ENCODE measurements at places on chromosomes 12 and 14. TPM values are rescaled to one million over a fixed set of nuclear protein-coding genes. Genes with fewer than 3 reads are reported as not detected.
A peak's percentile ranks its signal among the peaks of the same experiment; 100 is the strongest.

- H3K27ac ChIP-seq, result no peak overlapping the region
- no peak overlapping the region for H3K4me3 ChIP-seq
- no peaks in the 10 kb centered on the region for H3K4me1 ChIP-seq
- DNase-seq, result no peak
- H3K36me3 ChIP-seq, result no peaks in the 10 kb centered on the region
- H3K27me3 ChIP-seq, result no peaks in the 10 kb centered on the region
Observed at GRCh38 chr12:132395908-132396305, 66.5 kb upstream of the GALNT9 start.

DNA sequence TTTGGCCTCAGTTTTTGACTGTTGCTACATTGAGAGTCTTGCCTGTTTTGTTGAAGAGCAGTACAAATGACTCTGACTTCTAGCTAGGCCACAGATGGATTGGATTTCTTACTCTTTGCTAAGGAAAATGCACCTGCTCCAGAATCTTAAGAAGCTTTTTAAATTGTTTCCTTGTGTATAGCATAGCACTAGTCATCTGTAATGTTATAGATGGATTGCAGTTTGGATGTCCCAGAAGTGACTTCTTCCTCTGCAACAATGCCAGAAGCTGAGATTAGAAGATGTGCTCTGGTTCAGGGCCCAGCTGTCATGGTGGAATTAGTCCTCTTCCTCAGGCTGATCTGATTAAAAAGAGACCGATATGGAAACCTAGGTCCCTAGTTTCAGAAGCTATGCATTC, 67.9 kb downstream of the DAAM1 start:
- H3K36me3 ChIP-seq, result no peaks in the 10 kb centered on the region
- no peak overlapping the region for H3K27ac ChIP-seq
- H3K4me3 ChIP-seq, result no peak overlapping the region
- H3K4me1 ChIP-seq, result no peaks in the 10 kb centered on the region
- H3K27me3 ChIP-seq, result no peaks in the 10 kb centered on the region

DNA sequence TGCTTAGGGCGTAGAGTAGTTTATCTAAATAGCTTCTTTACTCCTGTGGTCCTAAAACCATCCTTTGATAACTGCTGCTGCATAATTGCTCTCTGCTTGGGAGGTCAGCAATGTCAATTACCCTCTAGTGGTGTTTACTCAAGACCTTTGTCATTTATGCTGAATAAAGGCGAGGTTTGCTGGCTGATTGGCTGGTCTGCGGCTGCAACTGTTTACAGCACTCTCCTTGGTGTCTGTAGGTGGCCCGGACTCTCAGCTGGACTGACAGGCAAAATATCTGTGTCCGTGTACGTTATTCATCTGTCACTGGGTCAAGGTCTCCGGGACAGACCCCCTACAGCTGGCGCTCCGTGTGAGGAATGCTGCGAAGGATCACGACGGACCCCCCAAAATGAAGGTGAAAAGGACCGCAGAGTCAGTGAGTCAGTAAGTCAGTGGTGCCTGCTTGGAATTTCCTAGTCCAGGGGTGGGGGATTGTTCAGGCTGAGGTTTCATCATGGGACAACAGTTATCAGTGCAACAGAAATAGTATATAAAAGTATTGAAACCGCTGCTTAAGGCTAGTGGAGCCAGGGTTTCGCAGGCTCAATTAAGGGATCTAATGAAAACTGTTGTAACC, 253.3 kb upstream of the DIO2 start:
- no peak overlapping the region for H3K4me3 ChIP-seq
- no peak overlapping the region for H3K27ac ChIP-seq
- H3K36me3 ChIP-seq, result no peaks in the 10 kb centered on the region
- no peak for DNase-seq

DNA sequence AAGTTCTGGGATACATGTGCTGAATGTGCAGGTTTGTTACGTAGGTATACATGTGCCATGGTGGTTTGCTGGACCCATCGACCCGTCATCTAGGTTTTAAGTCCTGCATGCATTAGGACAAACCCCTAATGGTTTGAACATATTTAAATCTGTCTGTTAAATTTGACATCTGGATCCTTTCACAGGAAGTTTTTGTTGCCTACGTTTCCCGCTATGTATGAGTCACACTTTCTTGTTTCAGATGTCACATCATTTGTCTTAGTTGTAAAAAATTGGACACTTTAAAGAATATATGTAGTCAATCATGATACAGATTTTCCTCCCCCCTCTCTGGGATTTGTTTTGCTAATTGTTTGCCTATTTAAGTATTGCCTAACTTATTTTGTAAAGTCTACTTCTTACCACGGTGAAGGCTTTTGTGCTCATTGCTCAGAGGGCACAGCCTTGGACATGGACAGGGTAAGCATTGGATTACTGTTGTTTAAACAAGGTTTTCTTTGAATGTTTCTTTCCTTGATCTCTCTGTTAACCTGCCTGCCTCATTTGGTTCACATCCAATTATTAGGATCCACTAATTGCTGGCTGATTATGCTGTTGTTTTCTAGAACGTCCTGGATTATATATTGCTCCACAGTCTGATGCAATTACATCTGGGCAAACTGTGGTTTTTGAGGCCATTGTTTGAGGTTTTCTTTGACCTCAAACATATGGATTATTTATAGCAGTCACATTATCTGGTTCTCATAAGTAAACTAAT, 1441.4 kb downstream of the AACS start:
- H3K4me3 ChIP-seq, result no peak overlapping the region
- no peak for DNase-seq
- H3K27ac ChIP-seq, result no peak overlapping the region
- H3K27me3 ChIP-seq, result no peaks in the 10 kb centered on the region
- H3K36me3 ChIP-seq, result no peaks in the 10 kb centered on the region
- H3K4me1 ChIP-seq, result no peaks in the 10 kb centered on the region

The CRIP1 gene
- total RNA-seq, result 276 TPM

DNA sequence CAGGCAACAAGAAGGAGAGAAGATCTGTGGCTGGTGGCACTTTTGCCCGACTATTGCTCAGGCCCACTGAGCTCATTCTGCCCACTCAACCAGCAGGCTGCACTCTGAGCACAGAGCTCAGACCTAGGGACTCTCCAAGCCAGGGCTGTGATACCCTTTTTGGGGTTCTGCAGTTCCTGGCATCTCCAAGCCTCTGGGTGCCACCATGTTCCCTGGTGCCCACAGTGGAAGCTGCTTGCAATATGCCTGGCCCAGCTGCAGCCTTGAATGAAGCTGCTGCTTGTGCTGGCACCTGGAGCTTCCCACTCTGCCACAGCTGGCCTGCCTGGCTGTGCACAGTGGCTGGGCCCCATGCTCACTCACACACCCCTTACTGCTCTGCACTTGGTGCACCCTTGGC, 236.1 kb downstream of the ADGRD1 start:
- DNase-seq, result no peak

DNA sequence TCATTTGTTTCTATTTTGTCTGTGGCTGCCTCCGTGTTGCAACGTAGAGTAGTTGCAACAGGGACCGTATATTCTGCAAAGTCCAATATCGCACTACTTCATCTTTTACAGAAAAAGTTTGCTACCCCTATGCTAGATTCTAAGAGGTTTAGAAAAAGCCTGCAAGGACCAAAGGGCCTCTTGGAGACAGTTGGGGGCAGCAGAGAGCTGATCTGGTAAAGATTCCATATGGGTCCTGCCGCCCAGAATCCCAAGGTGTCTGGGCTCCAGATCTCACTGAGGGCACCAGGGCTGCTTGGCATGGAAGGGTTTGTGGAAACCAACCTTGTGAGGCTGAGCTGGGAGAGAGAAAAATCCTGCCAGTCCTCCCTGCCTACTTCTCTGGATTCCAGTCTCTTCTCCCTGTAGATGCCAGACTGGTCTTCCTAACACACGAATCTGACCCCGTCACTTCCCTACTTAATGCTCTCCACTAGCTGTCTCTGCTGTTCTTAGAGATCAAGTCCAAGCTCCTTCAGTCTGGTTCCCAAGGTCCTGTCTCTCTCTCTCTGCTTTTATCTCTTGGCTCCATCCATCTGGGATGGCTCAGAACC, 74.6 kb downstream of the GLRX5 start:
- no peak overlapping the region for H3K4me3 ChIP-seq
- H3K36me3 ChIP-seq, result no peaks in the 10 kb centered on the region
- no peaks in the 10 kb centered on the region for H3K27me3 ChIP-seq
- H3K27ac ChIP-seq, result no peak overlapping the region
- H3K4me1 ChIP-seq, result no peaks in the 10 kb centered on the region

DNA sequence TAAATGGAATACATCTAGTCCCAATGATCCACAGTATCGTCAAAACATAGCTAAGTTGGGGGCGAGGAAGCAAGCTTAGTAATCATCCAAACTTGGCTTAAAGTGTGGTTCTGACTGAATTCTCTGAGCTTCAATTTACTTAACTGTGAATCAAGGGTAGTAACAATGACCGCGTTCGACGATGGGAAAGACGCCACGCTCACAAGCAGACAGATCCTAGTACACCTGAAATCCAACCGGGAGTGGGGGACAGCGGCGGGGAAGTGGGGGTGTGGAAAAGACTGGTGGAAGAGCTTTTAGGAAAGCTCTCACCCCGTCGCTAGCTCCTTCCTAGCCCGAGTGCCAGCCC, 433 bp downstream of the COX16 start:
- peak overlapping the region; percentile 96 for H3K4me3 ChIP-seq
- no peaks in the 10 kb centered on the region for H3K27me3 ChIP-seq
- H3K27ac ChIP-seq, result peak overlapping the region; percentile 61
- peaks cover 8% of the 10 kb centered on the region for H3K4me1 ChIP-seq

The SERPINA6 gene
- total RNA-seq, result not detected

The TAMALIN gene
- total RNA-seq, result 663 TPM

DNA sequence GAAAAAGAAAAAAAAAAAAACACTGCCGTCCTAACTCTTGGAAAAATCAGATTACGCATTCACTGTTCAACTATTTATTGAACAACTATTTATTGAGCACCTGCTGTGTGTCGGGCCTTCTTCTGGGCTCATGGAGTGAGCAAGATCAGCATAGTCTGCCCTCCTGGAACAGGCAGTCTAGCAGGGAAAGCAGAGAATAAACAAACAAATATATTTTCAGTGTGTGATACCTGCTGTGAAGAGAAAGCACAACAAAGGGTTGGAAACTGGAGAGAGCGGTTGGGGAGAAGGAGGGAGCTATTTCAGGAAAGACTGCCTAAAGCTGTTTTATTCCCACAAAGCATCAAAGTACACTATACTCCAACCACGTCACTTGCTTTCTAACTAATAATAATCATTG, 10.8 kb downstream of the PROX2 start:
- no peaks in the 10 kb centered on the region for H3K27me3 ChIP-seq
- H3K4me1 ChIP-seq, result peaks cover 19% of the 10 kb centered on the region
- no peak for DNase-seq
- no peak overlapping the region for H3K4me3 ChIP-seq
- no peak overlapping the region for H3K27ac ChIP-seq
- H3K36me3 ChIP-seq, result no peaks in the 10 kb centered on the region

The NTS gene
- total RNA-seq, result not detected

The ARHGEF25 gene
- total RNA-seq, result 6.5 TPM

The CDKN3 gene
- 0.89 TPM for total RNA-seq

DNA sequence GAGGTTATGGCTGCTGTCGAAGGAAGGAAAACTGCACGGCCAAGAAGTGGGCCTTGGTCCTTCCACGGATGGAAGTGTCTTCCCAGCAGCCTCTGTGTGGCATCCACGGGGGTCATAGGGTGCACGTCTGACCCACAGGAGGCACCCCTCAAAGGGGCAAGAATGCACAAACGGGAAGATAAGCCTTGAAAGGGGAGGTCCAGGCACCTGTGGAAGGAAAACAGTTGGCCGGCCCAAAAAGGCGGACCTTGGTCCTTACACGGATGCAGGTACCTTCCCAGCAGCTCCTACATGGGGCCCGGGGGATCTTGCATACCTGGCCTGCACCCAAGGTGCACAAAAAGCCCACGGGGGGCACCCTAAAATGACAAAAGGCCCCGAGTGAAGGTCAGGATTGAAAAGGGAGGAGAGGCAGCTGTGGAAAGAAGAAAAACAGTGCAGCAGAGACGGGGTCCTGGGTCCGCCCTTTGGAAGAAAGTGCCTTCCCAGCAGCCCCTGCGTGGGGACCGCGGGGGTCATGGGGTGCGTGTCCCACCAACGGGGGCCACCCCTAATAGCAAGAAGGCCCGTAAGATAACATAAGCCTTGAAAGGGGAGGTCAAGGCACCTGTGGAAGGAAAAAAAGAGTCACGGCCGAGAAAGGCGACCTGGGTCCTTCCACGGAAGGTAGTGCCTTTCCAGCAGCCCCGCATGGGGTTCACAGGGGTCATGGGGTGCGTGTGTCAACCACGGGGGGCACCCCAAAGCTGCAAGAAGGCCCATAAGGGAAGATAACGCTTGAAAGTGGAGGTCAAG, 276.1 kb downstream of the ALG10 start:
- no peaks in the 10 kb centered on the region for H3K36me3 ChIP-seq
- no peak overlapping the region for H3K27ac ChIP-seq
- H3K27me3 ChIP-seq, result no peaks in the 10 kb centered on the region
- no peak for DNase-seq

DNA sequence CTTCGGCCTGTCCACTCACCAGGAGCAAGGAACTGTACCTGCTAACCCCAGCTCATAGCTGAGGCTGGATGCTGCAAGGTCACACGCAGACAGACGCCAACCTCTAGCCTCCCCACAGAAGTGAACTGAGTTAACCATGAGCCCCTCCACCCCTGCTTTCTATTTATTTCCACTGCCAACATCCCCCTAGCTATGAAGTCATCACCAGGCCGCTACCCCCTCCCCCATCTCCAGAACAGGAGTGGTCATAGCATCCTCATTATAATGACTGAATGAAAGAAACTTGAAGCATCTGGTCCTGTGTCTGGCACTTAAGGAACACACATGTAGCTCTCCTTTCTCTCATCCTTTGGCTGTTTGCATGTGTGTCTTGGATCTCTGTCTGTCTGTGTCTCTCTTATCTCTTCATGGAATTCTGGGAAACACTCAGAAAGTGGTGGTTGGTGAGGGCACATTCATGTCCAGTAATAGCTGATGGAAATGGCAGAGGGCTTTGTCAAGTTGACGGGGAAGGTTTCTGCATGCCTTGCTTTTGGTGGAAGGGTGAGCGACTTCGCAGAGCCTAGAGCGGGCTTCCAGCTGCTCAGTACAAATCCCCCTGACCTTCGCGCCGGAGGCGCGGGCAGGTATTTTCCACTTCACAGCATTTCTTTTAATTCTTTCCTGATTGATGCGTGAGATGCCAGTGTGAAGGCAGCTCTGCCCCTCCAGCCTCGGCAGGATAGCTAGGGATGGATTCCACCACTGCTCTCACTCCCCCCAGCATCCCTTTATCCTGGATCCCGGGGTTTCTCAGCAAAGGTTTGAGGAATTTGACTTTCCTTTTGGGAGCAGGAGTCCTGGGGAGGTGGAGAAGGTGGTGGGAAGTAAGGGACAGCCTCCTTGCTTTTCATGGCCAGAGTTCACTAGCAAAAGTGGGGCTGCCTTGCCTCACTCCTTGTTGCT, 198.2 kb downstream of the CHST11 start:
- H3K27me3 ChIP-seq, result no peaks in the 10 kb centered on the region
- H3K4me1 ChIP-seq, result peaks cover 32% of the 10 kb centered on the region
- no peak overlapping the region for H3K4me3 ChIP-seq
- H3K36me3 ChIP-seq, result no peaks in the 10 kb centered on the region
- no peak overlapping the region for H3K27ac ChIP-seq

- H3K4me1 ChIP-seq, result no peaks in the 10 kb centered on the region
- no peak for DNase-seq
- H3K4me3 ChIP-seq, result no peak overlapping the region
- H3K27me3 ChIP-seq, result no peaks in the 10 kb centered on the region
Observed at GRCh38 chr12:2288875-2289274, 236.1 kb downstream of the CACNA1C start.

- H3K27me3 ChIP-seq, result no peaks in the 10 kb centered on the region
- no peak for DNase-seq
- no peaks in the 10 kb centered on the region for H3K4me1 ChIP-seq
- H3K4me3 ChIP-seq, result no peak overlapping the region
Observed at GRCh38 chr14:104184911-104185499, 46.6 kb downstream of the KIF26A start.
